Activated CD4-positive, alpha-beta T cell treated with anti-CD3 and anti-CD28 coated beads, Interleukin-2, amount 50 U/mL, for 48 hours (primary cell): ENCODE measurements at places on chromosomes 1 and 21.

DNA sequence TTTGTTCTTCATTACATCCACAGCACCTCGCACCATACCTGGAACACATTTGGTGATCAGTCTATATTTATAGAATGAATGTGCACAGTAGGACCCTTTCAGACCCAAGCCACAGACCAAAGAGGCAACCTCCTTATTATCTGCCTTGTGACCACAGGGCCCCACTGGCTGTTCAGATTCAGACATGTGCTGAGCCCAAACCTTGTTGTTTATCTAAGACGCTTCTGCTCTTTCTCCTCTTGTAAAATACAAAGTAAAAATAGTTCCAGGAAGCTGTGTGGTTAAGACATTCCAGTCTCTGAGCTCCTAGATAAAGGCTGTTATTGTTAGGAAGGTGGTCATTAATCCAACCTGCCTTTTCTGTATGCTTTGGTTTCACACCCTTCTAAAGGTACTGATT is 3.6 kb upstream of the SCMH1 start:
- no peak for DNase-seq

DNA sequence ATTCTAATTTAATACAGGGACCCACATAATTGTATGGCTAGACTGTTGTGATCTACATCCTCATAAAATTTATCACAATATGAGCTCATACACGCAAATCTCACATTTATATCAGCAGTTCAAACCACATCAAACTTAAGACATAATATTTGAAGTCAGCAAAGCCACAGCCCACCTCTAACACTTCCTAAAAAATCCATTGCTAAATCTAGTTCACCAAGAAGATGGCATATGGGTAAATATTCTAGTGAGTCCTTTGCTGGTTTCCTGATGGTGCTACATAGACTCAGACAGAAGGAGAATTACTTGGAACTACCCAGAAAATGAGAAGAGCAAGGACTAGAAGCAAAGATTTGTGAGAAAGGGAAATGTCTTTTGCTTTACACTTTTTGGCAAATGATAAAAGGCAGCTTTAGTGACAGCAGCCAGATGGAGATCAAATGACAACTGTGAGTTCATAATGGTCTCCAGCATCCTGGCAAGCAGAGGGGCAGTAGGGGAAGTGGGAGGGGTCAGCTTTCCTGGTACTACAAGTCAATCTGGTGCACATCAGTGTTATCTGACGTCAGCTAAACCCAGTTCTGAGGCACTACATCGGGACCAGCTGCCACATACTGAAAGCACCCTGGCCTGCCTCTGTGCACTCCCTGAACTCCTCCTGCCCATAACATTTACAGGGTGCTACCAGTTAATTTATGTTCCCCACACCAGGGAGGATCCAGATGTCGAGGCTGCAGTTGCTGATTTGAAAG is 10.6 kb upstream of the GADD45A start:
- peak; percentile 22 for DNase-seq

DNA sequence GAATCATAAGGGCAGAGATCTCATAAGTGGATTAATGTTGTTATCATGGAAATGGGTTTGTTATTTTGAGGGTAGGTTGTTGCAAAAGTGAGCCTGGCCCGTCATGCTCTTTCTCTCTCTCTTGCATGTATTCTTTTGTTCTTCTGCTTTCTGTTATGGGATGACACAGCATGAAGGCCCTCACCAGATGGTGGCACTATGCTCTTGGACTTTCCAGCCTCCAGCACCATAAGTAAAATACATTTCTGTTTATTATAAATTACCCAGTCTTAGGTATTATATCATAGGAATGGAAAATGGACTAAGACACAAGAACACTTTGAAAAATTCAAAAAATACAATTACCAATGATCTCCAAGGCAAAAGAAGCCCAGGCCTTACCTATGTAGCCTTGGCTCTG is 676.1 kb downstream of the PTPRU start:
- DNase-seq: peak; percentile 8

DNA sequence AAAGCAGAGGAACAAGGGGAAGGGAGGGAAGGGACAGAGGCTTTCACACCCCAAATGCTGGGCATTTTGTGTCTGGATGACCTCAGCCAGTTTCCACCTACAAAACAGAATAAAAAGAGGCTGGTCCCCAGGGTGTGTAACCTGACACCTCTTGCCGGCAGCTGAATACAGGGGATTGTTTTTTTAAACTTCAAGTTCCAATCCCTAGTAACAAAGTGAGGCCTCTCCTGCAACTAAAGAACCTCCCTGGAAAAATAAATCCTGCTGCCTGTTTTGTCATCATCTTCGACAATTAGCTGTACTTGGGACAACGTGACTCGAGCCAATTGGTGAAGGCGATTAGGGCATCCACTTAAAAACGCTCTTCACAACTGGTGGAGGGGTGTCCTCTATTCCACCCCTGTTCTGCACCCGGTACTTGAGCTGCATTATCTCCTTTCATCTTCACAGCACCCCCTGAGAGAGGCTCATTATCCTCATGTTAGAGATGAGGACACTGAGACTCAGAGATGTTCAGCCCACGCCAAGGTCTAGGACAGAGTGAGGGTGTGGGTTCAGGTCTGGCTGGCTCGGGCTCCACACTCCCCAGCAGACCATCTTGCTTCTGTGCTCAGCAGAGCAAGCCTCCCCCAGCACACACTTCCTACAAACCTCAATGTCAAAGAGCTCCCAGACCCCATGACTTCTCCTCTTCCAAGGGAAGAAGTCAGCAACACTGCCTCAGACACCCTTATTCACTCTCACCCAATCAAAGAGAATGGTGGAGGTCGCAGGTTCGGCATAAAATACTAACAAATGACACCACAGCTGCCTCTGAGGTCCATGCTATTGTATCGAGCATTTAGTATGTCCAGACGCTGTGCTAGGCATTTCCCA is 15.2 kb downstream of the ITPKB start:
- no peak for DNase-seq
